Hematopoietic multipotent progenitor cell (in vitro differentiated cells): ENCODE measurements at places on chromosomes 4 and X. TPM values are rescaled to one million over a fixed set of nuclear protein-coding genes. Genes with fewer than 3 reads are reported as not detected.

PDHA1 gene
- total RNA-seq = 32.9 TPM

RTL5 gene
- 4.6 TPM for total RNA-seq

SOWAHB gene
- total RNA-seq = not detected

SLC6A14 gene
- total RNA-seq = not detected

NBDY gene
- total RNA-seq = 4.6 TPM

ADGRG2 gene
- not detected for total RNA-seq

GPRASP2 gene
- 3.8 TPM for total RNA-seq

INTU gene
- total RNA-seq = 3.0 TPM

CT45A1 gene
- not detected for total RNA-seq
